ENCODE measurements at places on chromosomes 12 and 14. TPM values are rescaled to one million over a fixed set of nuclear protein-coding genes. Genes with fewer than 3 reads are reported as not detected.

- peak; percentile 71 for DNase-seq
Observed at GRCh38 chr14:92759300-92759678, 10.9 kb upstream of the LGMN start.

GRCh38 chr14:77547512-77548180, 49.0 kb upstream of the ISM2 start:
- DNase-seq, result no peak

DNA sequence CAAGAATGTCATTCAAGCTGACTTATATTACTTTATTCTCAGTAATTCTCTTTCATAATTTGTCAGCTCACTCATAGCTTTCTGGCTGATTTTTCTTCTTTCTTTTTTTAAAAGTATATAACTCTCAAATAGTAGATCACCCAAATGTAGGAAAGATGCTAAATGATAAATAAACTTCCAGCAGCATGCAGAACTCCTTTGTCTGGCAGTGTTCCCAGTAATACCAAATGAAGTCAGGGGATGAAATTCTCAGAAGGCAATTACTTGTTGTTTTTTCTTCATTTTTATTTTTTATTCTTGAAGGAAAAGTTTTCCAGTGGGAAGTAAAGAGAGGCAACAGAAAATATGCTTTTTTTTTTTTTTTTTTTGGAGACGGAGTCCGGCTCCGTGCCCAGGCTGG, 133.3 kb upstream of the SLCO1C1 start:
- no peak for DNase-seq

Gene INSM2
- 0.10 TPM for total RNA-seq

Gene TRIM9
- 0.19 TPM for total RNA-seq

Gene OTOGL
- total RNA-seq, result not detected
